T-helper 1 cell treated with Interleukin-12 subunit alpha and Interleukin-12 subunit beta and Interleukin-4 antibody, amounts not matched to agents 30 ng/mL and 1 ng/mL, for 36 hours (primary cell): ENCODE measurements at places on chromosomes 1 and 21. TPM values are rescaled to one million over a fixed set of nuclear protein-coding genes. Genes with fewer than 3 reads are reported as not detected.

The TSPEAR gene
- total RNA-seq, result not detected in 2 replicates

The DNMT3L gene
- not detected in 2 replicates for total RNA-seq

The ZNF593OS gene
- not detected in 2 replicates for total RNA-seq

The PADI3 gene
- total RNA-seq, result not detected in 2 replicates

The GJB5 gene
- total RNA-seq, result not detected in 2 replicates

The AMY1B gene
- total RNA-seq, result not detected in 2 replicates

The ARF1 gene
- 360 and 366 TPM in 2 replicates for total RNA-seq

The SELENBP1 gene
- not detected in 2 replicates for total RNA-seq

The SLC2A5 gene
- total RNA-seq, result 0.39 TPM in 1 of 2 replicates, not detected in the other

The B3GALT2 gene
- 2.1 and 2.9 TPM in 2 replicates for total RNA-seq
